ENCODE measurements at places on chromosomes 16 and 17.

DNA sequence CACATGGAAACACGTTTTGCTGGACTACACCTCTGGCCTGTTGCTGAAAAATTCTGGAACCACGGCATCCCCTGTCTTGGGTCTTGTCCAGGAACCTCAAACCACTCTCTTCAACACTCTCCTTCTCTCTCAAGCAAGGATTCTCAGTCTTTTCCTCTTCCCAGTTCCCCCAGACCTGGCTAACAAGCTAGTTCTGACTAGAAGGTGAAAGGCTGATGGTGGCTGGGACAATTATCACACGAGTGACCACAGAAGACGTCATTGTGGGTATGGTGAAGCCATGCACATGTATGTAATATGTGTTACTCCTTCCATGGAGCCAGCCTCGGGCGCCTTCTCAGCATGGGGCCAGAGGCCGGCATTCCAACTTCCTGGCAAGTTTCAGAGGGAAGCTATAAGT is 123.0 kb downstream of the CDYL2 start:
- no peak for DNase-seq

- DNase-seq, result no peak
These were observed 24.2 kb upstream of the HNF1B start for GRCh38 chr17:37769050-37769449.

DNA sequence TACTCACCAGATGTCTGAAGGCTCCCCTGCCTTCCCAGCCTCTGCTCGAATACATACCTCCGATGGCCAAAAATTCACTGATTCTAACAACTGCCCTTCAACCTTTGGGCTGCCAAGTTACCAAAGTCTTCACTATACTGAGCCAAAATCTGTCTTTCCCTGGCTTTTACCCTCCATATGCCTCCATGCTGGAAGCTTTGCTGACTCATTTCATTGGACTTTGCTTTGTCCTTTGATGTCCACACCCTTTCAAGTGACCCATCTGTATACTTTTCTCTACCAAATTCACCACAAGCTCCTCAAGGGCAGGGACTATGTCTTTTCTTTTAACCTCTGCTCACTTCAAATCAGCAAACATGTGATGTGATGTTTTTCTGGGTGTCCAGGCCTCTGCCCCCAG is 21.0 kb upstream of the MTMR4 start:
- DNase-seq, result no peak

GRCh38 chr16:1486551-1487390 is 2.0 kb downstream of the PTX4 start:
- no peak for DNase-seq

- DNase-seq, result no peak
These were observed 782 bp downstream of the FAM83G start for GRCh38 chr17:19003543-19004420.

DNA sequence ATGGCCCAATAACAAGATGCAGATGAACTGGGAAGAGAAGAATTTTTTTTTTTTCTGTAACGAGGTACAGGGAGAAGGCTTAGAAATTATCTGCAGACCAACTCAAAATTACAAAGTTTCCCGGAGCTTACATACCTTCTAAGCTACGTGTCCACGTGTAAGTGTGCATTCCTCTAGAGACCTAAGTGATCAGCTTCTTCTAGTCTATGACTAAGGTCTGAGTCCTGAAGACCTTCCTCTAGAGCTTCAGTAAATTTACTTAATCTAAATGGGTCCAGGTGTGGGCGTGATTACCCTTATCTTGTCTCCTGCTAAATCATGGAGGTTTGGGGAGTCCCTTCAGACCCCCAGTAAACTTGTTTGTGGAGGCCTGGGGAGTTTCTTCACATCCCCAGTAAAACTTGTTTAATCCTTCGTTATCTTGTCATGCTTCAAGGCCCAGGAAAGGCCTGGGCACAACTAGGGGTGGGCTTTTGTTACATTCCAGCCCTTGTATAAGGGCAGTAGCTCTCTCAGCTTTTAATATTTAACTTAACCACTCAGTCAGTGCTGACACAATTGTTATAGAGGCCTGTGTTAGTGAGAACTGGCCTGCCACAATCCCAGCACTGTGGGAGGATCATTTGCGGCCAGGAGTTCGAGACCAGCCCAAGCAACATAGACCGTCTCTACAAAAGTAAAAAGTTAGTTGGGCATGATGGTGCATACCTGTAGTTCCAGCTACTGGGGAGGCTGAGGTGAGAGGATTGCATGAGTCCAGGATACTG is 342.3 kb downstream of the SNX29 start:
- no peak for DNase-seq

DNA sequence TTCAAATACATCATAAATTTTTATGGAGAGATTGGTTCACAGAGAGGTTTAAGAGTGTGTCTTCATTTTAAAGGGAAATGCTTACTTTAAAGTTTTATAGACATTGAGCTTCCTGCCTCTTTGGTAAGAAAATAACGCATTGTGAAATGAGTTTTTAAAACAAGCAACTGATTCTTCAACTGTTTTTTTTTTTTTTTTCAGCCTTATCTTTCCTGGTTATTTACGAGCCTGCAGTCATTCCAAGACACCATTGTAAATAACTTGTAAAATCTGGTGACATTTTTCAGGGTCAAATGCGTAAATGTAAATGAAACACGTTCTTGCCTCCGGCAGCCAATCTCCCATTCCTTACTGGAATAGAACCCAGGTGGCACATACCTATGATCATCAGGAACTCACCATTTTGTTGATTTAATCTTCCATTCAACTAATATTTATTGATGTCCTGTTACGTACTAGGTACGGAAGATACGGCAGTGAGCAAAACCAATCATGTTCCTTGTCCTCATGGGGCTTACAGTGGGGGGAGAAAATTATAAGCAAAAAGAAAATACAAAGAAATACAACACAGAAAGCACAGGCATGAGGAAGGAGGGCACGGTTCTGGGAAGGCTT is 33.2 kb upstream of the CDYL2 start:
- DNase-seq, result no peak

DNA sequence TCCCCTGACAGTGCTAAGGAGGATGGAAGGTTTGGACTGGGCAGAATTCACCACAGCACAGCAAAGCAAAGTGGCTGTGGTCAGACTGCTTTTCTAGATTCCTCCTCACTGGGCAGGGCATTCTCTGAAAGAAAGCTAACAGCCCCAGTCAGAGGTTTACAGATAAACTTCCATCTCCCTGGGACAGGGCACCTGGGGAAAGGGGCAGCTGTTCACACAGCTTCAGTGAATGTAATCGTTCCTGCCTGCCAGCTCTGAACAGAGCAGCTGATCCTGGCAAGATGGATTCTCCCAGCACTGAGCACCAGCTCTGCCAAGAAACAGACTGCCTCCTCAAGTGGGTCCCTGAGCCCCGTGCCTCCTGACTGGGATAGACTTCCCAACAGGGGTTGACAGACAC is 42.4 kb upstream of the KIF2B start:
- DNase-seq, result no peak

- DNase-seq, result no peak
These were observed 3.2 kb downstream of the MPV17L start for GRCh38 chr16:15398618-15399316.

DNA sequence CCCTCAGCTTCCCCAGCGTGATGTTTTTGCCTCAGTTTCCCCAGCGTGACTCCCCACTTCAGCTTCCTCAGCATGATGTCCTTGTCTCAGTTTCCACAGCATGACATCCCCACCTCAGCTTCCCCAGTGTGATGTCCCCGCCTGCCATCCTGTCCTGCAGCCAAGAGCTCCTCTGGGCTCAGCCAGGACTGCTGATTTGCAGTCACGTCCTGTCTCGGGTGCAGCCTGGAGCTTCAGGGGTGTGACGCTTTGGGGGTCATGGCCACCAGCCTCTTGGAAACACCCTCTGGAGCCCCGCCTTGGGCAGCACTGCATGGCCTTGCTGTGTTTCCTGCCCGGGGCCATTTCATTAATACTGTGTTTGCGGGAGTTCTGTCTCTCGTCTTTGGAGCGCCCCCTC is 16.5 kb upstream of the NUDT16L1 start:
- no peak for DNase-seq

DNA sequence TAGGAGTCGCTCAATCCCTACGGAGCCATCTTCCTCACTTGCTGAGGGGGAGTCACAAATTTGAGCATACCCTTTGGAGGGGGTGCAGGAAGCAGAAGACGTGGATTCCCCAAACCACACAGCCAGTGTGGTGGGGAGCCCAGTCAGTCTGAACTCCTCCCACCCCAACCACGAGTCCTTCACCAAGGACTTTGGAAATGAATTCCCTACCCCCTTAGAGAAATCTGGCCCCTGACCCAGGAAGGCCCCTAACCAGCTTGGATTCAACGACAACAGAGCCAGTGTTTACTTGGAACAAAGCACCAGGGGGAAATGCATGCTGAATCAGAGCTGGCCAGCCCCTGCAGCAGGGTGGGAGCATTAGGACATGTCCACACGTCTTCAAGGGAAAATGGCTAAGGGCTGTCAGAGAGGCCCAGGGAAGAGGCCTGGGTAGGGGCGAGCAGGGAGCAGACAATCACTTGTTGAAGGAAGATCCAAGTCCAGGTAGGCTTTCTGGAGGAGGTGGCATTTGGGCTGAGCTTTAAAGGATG is 5.5 kb upstream of the TMEM92 start:
- no peak for DNase-seq

DNA sequence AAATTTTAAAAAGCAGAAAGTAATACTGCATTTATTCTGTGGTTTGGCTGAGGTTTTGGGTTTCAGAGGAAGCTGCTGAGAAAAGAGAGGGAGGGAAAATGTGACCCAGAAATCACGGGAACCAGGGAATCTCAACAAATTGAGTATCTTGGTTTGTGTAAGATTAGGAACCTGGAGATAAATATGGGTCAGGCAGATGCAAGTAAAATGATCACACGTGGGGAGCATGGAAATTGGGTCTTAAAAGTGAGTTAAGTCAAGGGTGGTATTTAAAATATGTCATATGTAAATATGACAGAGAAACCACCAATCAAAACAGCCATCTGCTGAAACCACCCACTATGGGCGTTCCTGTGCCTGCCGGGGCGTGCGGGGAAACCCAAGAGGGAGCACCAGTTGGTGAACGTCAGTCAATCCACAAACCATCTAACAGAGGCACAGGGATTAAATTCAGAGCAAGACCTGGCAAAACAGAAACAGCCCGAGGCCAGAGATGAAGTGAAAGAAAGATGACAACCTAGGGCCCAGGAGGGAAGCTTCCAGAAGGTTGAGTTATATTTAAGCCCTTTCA is 33.4 kb downstream of the CDH13 start:
- no peak for DNase-seq

DNA sequence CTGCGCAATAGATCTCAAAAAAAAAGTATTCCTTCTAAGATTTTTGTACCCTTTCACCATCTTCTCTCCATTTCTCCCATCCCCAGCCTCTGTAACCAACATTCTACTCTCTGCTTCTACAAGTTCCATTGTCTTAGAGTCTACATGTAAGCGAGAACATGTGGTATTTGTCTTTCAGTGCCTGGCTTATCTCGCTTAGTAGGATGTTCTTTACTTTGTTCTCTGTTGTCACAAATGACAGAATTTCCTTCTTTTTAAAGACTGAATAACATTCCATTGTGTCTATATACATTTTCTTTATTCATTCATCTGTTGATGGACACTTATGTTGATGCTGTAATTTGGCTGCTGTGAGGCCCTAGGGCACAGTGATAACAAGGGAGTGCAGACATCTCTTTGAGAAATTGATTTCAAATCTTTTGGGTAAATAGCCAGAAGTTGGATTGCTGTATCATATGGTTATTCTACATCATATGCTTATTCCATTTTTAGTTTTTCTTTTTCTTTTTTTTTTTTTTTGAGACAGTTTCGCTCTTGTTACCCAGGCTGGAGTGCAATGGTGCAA is 37.7 kb upstream of the MYH10 start:
- no peak for DNase-seq

DNA sequence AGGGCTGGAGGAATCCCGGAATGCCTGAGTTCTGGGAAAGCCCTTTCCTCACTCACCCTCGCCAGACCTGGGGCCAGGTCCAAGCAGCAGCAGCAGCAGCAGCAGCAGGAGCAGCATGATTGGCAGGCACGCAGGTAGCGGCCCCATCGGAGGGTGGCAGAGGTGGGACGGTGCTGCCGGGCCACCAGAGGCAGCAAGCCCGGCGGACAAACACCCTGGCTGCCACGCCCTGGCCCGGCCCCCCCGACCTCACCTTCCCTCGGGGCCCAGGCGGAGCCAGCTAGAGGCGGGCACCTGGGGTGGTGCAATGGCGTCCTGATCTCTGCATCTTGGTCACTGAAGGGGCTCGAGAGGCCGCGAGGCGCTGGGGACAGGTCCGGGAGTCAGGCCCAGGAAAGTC is 122.4 kb downstream of the LAT start:
- DNase-seq, result no peak

DNA sequence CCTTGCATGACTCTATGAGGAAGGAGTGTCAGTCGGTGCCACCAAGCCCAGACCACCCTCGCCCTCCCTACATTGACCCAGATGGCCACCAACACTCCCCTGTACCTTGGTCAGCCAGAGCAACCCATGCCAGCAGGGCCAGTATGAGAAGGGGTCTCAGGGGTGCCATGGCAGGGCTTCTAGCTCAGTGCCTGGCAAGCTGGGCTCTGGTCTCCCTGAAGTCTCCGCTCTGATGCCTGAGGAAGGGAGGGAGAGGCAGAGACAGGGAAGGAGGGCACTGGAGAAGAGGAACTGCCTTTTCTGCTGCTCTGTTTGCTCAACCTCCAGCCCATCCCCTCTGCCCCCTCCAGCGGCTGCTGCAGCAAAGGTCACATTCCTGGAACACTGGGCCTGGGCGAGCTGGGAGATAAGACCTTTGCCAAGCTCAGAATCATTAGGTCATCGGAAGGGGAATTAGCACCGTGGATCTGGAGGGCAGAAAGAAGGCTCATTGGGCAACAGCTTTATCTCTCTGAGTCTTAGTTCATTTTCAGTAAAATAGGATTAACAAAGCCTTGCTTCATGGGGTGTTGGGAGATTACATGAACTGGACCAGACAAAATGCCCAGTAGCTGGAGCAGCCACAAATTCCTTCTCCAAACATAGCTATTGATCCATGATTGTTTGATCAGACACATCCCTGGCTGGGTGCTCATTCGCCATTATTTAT is at the start of gene VTN:
Gene VTN, minus strand, starts transcription at position 273 of the 709 bp plus-strand sequence. Its CDS starts 104 bp downstream, at position 169.
- no peak for DNase-seq

GRCh38 chr17:5832886-5833285 is 237.3 kb upstream of the WSCD1 start:
- DNase-seq, result no peak

DNA sequence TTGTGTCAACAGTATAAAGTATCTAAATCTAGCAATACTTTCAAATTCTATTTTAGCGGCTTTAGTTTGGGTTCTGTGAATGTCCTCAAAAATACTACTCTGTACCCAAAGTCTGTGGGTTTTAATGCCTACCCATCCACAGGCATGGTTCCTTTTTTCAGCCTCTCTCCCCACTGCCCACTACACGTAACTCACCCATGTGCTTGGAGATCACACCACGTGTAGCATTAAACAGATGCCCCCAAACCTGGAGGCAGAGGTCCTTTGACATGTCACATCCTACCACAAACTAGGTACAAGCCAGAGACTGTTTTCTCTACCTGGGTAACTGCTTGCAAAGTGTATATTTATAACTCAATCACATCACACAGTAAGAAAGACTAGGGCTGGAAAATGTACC is 5.4 kb downstream of the DYNC1LI2 start:
- no peak for DNase-seq

Data from NCI-H446 (cell line).